ENCODE measurements at places on chromosomes 2 and 18.
A peak's percentile ranks its signal among the peaks of the same experiment; 100 is the strongest.

DNA sequence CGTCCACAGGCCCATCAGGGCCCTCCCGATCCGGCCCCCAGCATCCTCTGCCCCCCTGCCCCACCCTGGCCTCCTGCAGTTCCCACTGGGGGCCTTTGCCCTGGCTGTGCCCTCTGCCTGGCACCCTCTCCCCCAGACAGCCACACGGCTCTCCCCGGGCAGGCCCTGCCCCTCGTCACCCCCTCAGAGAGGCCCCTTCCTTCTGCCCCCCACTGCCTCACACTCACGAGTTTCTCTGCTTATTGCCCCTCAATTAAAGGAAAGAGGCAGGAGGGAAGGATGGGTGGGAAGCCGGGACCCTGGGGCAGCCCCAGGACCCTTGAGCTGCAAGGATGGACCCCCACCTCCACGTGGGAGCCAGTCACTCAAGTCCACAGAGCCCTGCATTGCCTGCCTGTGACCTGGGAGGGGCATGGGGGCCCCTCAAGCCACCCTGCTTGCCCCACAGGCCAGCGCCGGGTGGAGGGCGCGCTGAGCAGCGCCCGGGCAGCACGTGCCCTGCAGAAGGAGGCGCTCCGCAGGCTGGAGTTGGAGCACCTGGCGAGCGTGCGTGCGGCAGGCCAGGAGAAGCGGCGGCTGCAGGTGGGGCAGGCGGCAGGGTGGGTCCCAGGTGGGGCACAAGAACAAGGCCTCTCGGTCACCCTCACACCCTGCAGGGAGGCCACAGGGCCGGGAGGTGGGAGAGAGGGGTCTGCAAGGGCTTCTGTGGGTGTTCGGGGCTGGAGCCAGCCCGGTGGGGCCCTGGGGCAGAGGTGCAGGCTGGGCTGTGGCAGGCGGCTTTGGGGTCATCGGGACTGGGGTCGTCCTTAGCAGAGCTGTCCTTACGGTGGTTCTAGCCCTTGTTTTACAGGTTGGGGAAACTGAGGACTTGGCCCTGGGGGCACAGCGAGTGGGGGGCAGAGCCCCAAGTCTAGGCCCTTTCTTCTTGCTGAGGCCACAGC, 30.5 kb upstream of the SNED1 start:
- no peak for DNase-seq

DNA sequence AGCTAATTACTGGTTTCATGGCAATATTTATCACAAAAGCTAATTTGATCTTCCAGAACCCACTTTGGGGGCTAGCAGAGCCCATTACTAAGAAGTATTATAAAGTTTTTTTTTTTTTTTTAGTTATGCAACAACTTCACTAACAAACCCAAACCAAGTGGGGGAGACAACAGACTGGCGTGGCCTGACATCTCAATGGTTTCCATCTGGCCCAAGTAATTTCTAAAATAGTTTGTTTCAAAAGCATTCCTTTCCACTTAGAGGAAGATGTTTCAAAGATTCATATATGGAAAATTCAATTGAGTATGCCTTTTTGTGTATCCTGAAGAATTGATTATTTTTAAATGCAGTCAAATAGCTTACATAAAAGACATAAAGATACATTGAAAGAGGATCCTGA, 367.1 kb downstream of the HRH4 start:
- DNase-seq: no peak

GRCh38 chr2:228771315-228771714, 499.8 kb downstream of the PID1 start:
- DNase-seq: no peak

DNA sequence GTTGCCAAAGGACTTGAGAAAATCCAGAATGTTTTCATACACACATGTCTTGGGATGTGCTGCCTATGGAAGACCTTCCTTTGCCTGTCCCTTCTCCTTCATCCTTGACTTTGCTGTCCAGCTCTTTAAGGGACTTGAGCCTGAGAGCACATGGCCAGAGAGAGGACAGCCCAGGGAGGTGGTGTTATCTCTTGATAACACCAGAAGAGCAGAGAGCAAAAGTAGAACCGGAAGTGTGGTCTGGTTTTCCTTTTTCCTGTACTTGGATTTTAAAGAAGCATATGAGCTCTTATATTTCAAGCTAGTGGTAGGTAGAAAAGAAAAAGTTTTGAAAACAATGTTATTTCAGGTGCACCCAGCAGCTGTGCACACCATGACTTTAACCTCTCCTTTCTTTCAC, 94.1 kb upstream of the ZNF532 start:
- DNase-seq: no peak

- no peak for DNase-seq
Measured at GRCh38 chr18:57243624-57244179, 96.8 kb downstream of the BOD1L2 start.

- no peak for DNase-seq
Measured at GRCh38 chr18:45275367-45276113, 339.7 kb upstream of the SLC14A2 start.

GRCh38 chr2:19673213-19673791, 228.5 kb downstream of the TTC32 start:
- DNase-seq: no peak

- DNase-seq: no peak
Measured at GRCh38 chr2:46862514-46862913, 53.1 kb downstream of the MCFD2 start.

- DNase-seq: no peak
Measured at GRCh38 chr2:155965415-155966063, 367.0 kb downstream of the NR4A2 start.

- DNase-seq: no peak
Measured at GRCh38 chr18:78904179-78904531, 75.5 kb upstream of the SALL3 start.

GRCh38 chr18:54742659-54743604, 85.3 kb upstream of the RAB27B start:
- DNase-seq: peak; percentile 15

GRCh38 chr18:77622009-77622692, 372.5 kb downstream of the GALR1 start:
- DNase-seq: no peak

GRCh38 chr2:234558642-234559041, 61.8 kb upstream of the ARL4C start:
- DNase-seq: no peak

- no peak for DNase-seq
Measured at GRCh38 chr2:71001592-71001927, 6.9 kb upstream of the TEX261 start.
